Gastroesophageal sphincter (tissue), 4 donors: ENCODE measurements at places on chromosomes 16 and 17. TPM values are rescaled to one million over a fixed set of nuclear protein-coding genes. Genes with fewer than 3 reads are reported as not detected.

- ATAC-seq, result no peak
Observed at GRCh38 chr16:48284772-48285409, 37.6 kb upstream of the ABCC11 start.

Gene CASKIN2
- 46.0 TPM for total RNA-seq

Gene NXN
- total RNA-seq, result 39.6 TPM

- ATAC-seq, result no peak
Observed at GRCh38 chr17:2551493-2551892, 39.8 kb upstream of the METTL16 start.

DNA sequence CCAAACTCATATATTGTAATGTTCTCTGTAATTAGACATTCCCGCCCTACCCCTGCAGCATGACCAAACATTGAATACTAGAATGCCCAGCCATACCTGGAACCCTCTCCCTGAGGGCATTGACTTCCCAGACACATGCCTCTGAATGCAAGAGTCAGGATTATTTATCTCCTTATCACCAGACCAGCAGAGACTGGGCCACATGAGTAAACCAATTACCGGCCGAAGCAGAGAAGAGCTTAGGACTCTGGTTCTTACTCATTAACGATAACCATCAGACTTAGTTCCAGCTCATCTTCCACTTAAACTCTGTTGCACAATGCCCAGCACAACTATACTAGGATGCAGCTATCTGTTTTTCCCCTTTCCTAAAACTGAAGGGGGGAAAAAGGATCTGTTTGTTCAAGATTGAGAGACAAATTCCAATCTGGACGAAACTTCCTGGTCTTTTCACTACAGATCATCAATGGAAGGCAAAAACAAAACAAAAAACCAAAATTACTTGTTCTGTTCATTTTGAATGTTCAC, 88.2 kb upstream of the CORO6 start:
- ATAC-seq, result peak; percentile 49

- no peak for ATAC-seq
Observed at GRCh38 chr17:81397314-81398175, 2.3 kb downstream of the BAHCC1 start.

DNA sequence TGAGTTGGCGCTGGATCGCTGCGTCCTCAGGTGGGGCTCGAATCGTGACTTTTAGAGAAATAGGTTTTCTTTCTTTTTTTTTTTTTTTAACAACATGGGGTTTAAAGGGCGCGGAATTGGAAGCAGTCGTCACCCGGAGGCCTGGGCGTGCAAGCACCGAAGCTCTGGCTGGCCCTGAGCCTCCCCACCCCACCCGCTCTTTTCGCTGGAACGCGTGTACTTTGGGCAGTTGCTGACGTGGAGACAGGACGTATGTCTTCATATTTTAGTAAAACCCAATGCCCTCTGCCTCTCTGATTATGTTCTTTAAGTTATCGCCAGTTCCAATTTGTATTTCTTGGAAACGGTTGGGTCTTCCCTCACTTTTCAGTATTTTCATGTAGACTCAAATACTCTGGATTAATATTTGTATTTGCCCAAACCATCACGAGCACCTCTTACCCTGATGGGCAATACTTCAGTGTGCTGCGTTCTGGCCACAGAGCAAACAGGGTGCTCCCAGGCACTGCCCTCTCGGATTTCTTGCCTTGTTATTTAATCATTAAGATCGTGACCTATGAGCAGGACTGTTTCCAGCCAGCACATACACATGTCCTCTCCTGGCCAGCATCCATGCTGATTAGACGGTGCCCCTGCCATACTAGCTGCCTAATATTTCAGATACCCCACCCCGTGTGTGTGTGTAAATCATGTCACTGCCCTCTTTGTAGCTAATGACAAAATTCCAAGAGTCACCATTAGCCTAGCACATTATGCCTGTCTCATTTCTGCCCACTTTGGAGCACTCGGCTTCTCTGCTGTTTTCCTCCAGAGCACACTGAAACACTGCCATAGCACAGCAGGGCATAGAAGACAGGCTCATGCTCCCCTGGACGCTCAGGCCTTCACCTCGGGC, 805 bp upstream of the C16orf95 start:
- peak; percentile 42 for ATAC-seq

- ATAC-seq, result no peak
Observed at GRCh38 chr17:58398574-58399266, 18.6 kb downstream of the RNF43 start.

Gene RDM1
- total RNA-seq, result 0.79 TPM

Gene KRTAP4-5
- not detected for total RNA-seq

DNA sequence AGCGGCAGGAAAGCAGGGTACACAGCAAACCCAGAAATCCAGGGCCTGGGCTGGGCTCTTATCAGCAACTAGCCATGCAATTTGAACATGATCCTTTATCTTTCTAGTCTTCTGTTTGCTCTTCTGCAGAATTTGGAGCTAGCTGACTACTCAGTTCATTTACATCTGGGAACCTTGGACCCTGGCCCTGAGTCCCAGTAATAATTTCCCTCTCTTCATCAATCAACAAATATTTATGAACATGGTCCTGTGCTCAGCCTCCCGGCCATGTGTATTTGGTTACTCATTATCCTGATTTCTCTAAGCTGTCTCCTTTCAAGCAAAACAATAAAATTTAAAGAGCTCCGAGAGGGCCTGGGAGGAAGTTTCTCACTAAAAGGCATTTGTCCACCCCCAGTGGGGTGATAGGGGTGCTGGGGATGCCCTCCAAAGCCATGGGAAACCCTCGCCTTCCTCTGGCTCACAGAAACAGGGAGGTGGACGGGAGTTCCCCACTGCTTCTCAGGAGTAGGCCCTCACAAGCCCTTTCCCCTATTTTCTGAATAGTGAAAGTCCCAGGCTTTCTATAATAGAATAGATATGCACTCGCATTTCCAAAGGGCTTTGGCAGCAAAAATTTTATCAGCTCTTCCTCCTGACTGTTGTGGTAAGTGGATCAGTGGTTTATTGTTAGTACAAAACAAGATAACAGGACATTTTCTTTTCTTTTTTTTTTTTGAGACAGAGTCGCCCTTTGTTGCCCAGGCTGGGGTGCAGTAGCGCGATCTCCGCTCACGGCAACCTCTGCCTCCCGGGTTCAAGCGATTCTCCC, 6.9 kb upstream of the WDR59 start:
- no peak for ATAC-seq

Gene ZNF830
- total RNA-seq, result 12.7 TPM

Gene C17orf50
- total RNA-seq, result not detected

- no peak for ATAC-seq
Observed at GRCh38 chr16:1260101-1260680, 4.3 kb downstream of the TPSD1 start.

- ATAC-seq, result no peak
Observed at GRCh38 chr17:11742886-11743285, 144.6 kb downstream of the DNAH9 start.

Gene OSBPL7
- 4.0 TPM for total RNA-seq

- no peak for ATAC-seq
Observed at GRCh38 chr17:13862346-13862745, 207.0 kb upstream of the COX10 start.

DNA sequence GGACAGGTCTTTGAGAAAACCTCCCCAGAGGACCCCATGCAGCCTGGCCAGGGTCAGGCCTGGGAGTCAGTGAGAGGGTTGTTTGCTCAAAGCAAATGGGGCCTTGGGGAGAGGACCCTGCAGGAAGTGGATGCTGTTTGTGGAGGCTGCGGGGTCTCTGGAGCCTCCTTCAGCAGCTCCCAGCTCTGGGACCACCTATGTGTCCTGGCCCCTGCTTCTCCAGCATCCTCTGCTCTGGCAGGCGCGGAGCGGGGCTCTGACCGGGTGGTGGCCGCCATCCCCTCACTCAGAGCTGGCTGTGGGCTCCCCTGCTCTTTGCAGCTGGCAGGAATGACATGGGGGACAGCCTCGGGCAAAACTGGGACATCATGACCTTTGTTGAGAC, 29.8 kb upstream of the CIBAR2 start:
- no peak for ATAC-seq

Gene C17orf67
- 1.1 TPM for total RNA-seq
